ENCODE measurements at places on chromosomes 11 and 22.

DNA sequence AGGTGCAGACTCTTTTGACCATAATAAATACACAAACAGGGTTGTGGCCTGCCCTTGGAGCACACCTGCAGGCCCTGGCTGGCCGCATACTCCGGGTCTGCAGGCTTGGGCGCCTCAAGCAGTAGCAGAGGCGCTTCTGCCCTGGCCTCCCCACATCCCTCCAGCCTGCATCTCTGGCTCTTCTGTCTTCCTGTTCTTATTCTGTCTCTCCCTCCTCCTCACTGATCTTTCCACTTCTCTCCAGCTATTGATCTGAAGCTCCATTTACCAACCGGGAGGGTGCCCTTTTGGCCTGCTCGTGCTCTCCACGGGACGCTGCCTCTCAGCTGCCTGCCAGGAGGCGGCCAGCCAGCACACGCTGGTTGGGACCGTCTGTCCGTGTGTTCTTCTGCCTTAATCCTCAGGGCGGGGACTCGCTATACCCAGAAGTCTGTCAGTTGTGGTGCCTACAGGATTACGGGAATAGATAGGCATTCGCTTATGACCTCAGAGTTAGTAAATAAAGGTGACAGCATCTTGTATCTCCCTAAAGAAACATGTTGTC lies 5.2 kb downstream of the UPB1 start:
- ATAC-seq, result no peak

- ATAC-seq, result no peak
These were observed 33.4 kb upstream of the API5 start for GRCh38 chr11:43278193-43278956.

DNA sequence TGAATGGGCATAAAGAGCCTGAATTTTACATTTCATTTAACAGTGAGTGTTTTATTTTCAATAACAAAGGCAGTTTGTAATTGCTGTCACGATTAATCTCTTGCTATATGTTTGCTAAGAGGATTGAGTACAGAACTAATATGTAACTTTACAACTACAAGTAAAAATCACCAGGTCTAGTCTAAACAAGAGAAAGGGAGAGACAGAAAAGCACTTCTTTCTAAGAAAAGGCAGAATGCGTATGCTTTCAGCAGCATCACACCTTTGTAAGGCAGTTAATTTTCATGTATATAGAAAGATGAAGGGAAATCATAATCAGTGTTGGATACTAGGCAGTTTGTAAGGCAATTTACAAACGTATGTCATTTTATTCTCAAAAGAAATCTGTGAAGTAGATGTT lies 169.8 kb downstream of the NELL1 start:
- ATAC-seq, result no peak

GRCh38 chr11:68350759-68351449 lies 38.5 kb downstream of the LRP5 start:
- ATAC-seq, result no peak

- ATAC-seq, result no peak
These were observed 30.0 kb upstream of the SYT7 start for GRCh38 chr11:61610905-61611304.

- ATAC-seq, result peak; percentile 64
These were observed 13.8 kb downstream of the TOM1 start for GRCh38 chr22:35313311-35314121.

DNA sequence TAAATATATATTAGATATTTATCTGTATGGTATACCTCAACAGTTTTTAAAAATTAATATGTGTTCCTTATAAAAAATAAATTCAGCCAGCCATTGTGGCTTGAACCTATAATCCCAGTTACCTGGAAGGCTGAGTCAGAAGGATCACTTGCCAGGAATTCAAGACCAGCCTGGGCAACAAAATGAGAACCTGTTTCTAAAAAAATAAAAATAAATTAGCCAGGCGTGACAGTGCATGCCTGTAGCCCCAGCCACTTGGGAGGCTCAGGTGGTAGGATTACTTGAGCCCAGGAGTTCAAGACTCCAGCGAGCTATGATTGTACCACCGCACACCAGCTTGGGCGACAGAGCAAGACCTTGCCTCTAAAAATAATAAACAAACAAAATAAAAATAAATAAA lies 54.9 kb downstream of the PHF21A start:
- ATAC-seq, result no peak

DNA sequence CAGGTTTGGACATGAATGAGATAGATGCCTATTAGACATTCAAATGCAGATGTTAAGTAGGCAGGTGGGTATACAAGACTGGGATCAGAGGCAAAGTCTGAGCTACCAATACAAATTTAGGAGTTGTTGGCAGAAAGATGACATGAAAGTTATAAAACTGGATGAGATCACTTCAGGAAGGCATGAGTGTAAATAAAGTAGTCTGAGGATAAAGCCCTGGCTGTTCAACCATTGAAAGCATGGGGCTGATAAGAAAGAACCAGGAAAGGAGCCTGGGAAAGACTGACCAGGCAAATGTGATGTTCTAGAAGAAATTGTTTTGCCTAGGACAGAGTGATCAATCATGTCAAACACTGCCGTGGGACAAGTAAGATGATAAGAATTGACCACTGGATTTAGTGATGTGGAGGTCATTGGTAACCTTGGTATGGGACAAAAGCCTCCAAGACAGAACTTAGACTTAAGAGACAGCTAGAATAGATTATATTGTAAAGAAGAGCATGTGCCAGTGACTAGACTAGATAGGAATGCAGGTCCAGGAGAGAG lies 98.5 kb downstream of the EHF start:
- no peak for ATAC-seq

GRCh38 chr22:37210041-37210803 lies 2.1 kb downstream of the SSTR3 start:
- ATAC-seq, result no peak

DNA sequence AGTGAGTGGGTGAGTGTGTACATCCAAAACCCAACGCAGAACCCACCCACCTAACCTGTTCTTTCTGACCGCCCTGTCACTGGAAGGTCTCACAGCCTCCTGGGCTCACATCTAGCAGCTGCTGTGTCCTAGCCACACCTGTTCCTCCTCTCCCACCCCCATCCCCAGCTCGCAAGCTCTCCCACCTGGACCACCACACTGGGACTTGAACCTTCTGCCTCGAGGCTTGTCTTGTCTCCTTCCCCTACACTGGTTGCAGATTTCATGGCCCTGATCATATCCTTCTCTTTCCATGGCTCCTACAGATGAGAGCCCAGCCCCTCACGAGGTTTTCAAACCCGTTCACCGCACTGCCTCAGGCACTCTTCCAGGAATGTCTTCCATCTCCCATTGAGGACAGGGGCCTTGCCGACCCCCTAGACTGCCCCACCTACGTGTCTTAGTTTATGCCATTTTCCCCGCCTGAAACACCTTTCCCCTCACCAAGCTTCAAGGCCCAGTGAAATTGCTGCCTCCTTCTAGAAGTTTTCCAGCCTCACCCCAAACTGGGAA lies 6.7 kb downstream of the IFITM10 start:
- ATAC-seq, result no peak

- peak; percentile 3 for ATAC-seq
These were observed 8.0 kb downstream of the NEAT1 start for GRCh38 chr11:65430406-65431217.

- ATAC-seq, result no peak
These were observed 27.1 kb downstream of the HPS5 start for GRCh38 chr11:18294862-18295261.

GRCh38 chr11:134800826-134801225 lies 388.8 kb upstream of the B3GAT1 start:
- no peak for ATAC-seq
